ENCODE measurements at places on chromosomes 6 and 20.

DNA sequence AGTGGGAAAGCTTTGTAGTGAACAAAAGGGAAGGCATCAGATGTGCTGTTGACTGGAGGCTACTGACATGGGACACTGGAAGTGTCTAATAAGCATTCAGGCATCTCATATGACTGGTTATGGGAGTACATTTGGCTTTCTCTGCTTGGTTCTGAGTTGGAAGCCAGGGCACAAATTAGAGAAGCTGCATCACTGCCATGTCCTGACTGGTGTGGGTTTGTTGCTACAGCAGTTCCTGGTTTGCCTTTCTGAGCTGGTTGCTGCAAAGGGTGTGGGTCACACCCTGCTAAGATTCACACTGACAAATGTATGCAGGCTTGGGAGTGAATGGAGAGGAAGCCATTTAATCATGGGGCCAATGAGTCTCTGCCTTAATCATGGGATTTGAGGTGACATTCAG is 36.2 kb upstream of the NANP start:
- H3K4me1 ChIP-seq = no peaks in the 10 kb centered on the region
- no peaks in the 10 kb centered on the region for H3K27me3 ChIP-seq
- no peak overlapping the region for H3K27ac ChIP-seq

GRCh38 chr20:57790176-57790575 is 80.4 kb upstream of the PMEPA1 start:
- peak; percentile 12 for DNase-seq
- H3K4me3 ChIP-seq = no peak overlapping the region
- no peaks in the 10 kb centered on the region for H3K36me3 ChIP-seq
- H3K27me3 ChIP-seq = no peaks in the 10 kb centered on the region
- no peak overlapping the region for H3K27ac ChIP-seq

GRCh38 chr20:16951876-16952275 is 203.7 kb downstream of the OTOR start:
- no peak overlapping the region for H3K4me3 ChIP-seq
- no peak overlapping the region for H3K27ac ChIP-seq
- no peaks in the 10 kb centered on the region for H3K4me1 ChIP-seq
- DNase-seq = no peak

DNA sequence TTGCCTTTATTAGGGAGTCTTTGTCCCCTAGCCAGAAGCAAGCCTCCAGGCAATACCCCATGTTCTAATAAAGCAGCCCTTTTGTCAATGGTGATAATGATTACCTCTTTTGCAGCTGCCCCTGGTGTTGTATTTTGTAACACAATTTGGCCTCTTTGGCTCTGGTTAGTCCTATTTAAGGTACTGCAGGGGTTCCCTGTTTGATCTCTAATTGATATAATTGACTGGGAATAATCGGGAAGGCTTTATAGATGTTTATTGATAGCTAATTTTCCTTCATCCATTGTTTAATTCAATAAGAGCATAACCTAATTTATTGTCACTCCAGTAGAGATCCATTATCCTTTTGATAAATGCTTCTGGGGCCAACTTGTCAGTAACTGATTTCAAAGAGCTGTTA is 537.2 kb downstream of the PKHD1 start:
- H3K4me3 ChIP-seq = no peak overlapping the region
- no peak for DNase-seq
- no peaks in the 10 kb centered on the region for H3K4me1 ChIP-seq
- no peak overlapping the region for H3K27ac ChIP-seq

DNA sequence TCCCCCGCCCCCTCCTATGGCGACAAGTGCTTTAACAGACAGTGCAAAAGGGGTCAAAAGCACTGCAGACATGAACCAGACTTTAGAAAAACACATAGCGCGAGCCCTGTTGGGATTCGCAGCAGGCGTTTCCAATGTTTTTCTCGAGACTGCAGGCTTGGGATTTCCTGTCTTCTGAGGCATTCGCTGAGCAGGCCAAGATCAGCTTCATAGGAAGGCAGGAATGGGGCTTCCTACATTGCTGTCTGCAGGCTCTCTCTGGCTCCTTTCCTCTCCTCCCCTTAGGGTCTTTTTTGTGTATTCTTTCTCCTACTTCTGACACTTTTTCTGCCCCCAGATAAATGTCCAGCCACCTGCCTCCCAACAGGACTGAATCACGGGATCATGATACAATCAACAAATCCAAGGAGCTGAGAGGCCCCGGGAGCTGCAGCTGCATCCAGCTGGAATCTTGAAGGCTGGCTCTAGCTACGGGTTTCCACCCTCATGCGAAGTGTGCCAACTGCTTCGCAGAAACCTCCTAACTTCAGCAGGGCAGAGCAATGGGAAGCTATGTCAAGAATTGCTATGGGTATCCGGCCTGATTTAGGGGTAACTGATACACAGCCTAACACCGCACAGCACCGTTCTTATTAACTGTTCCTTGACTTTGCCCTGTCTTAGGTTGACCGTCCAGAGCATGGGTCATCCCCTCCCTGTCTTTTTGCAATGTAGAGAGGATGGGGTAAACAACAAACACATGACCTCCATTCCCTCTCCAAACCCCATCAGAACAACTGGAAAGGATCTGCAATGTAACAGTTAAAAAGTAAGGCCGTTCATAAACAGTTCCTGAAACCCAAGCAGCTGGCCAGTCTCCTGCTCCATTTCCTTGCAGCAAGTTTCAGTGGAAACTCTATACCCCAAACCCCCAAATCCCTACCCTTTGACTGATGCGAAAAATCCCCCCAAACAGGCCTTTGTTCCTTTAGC is 31.5 kb downstream of the SNX5 start:
- peak overlapping the region; percentile 50 for H3K27ac ChIP-seq
- H3K27me3 ChIP-seq = no peaks in the 10 kb centered on the region
- no peak overlapping the region for H3K4me3 ChIP-seq
- H3K36me3 ChIP-seq = peaks cover 15% of the 10 kb centered on the region

DNA sequence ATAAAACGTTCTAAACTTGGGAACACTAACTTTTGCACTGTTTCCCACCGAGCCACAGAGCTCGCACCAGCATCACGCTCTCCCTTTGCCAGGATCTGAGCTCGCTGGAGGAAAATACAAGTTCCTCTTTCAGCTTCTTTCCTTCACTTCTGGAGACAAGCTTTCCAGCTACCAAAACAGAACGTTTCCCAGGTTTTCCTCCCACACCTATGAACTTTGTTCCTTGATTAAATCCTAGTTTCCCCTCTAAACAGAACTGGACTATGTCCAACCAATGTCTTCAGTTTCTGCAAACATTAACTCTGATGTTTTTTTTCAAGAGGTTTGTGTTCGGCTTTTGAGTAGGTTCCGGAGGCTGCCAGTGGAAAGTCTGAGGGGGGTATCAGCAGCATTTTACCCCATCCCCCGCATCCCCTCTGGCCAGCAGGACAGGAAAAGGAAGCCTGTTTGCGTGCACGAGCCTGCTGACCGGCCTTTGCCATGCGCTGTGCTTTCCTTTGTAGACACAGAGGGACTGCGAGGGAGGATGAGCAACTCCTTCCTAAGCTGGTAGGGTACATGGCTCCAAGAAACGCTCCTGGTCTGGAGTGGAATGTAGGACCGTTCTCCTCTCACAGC is 135.5 kb downstream of the LY86 start:
- H3K27me3 ChIP-seq = no peaks in the 10 kb centered on the region
- peak overlapping the region; percentile 87 for H3K27ac ChIP-seq
- H3K4me1 ChIP-seq = peaks cover 47% of the 10 kb centered on the region
- DNase-seq = no peak

DNA sequence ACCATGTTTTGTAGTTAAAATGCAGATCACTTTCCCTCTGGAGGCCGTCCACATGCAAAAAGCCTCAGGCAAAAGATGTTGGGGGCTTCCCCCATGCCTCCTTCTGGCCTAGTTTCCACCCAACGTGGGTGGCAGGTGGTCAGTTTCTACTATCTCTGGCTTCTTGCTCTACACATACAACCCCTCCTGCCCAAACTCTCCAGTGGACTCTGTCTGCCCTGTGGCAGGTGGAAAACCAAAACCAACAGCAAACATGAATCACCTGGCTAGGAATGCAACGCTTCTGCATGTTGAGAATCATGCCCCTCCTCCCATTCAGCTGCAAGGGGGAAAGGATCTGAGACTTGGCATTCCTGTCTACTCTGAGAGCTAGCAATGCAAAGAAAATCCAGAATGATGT is 94.8 kb downstream of the MBOAT1 start:
- no peaks in the 10 kb centered on the region for H3K27me3 ChIP-seq
- H3K36me3 ChIP-seq = peaks cover 17% of the 10 kb centered on the region
- no peaks in the 10 kb centered on the region for H3K4me1 ChIP-seq
- no peak for DNase-seq
- H3K27ac ChIP-seq = no peak overlapping the region
- H3K4me3 ChIP-seq = no peak overlapping the region

DNA sequence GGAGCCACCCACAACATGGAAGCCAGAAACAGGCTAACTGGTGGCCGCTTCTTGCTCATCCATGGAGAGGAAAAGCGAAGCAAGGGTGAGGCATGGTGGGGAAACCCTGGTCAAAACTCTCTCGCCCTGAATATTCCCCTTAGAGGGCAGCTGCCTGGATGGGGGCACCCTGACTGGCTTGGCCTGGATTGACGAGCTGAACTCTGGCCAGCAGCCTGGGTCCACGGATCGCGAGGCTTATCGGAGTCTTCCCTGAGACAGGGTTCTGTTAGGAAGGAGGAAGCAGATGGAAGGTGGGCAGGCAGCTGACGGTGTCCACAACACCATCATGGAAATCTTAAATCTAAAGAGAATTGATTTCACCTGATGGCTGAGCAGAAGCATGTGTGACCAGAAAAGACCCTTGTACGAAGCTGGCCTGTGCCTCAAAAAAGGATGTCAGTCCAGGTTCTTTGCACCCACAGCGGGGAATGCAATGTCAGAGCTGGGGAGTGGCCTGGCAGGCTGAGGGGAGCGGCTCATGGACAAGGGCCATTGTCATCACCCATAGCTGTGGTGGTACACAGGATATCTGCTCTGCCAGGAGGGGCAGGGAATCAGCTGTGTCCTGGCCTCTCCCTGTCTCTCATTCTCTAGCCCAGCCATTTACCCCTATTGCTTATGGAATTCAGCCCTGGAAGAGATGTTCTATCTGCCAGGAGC is 109.4 kb upstream of the SNX9 start:
- no peak overlapping the region for H3K4me3 ChIP-seq
- no peaks in the 10 kb centered on the region for H3K27me3 ChIP-seq
- no peak for DNase-seq
- no peaks in the 10 kb centered on the region for H3K36me3 ChIP-seq

DNA sequence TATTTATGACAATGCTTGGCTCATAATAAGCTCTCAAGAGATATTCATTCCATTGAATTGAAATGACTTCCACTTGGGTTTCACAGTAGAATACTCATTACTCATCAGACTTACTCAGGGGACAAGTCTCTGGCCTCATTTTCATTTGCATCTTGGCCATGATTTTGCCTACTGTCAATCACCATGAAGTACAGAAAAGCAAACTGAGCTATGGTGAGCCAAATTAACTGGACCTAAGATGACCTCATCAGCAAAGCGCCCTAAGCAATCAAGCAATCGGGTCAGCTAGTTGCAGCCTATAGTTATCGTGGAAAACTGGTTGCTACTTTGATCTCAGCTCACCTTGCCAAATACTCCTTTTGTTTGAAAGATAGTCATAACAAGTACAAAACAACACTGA is 494.7 kb upstream of the SLC35B3 start:
- no peak for DNase-seq
- no peak overlapping the region for H3K4me3 ChIP-seq
- H3K4me1 ChIP-seq = no peaks in the 10 kb centered on the region

DNA sequence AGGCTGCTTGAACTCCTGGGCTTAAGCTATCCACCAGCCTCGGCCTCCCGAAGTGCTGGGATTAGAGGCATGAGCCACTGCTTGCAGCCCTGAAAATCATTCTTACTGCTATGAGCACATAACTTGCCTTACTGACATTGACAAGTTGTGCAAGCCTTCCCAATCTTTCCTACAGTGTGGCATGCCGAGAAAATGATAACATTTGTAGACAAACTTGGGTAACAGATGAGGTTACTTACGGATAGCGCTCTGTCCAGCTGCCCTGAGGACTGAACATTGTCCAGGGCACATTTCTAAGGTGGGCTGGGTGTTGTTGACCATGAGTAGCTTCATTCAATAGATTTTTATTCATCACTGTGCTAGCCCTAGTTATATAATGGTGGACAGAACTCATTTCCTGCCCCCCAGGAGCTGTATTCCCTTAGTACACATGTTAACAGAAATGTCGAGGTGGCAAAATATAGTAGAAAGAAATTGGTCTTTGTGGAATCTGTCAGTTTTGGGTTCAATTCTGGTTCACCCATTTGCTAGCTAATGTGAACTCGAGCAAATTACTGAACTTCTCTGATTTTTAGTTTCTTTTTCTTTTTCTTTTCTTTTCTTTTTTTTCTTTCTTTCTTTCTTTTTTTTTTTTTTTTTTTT is 118.4 kb upstream of the AKIRIN2 start:
- H3K4me3 ChIP-seq = no peak overlapping the region
- H3K27me3 ChIP-seq = no peaks in the 10 kb centered on the region
- no peaks in the 10 kb centered on the region for H3K36me3 ChIP-seq
- no peak overlapping the region for H3K27ac ChIP-seq

GRCh38 chr6:119658917-119659316 is 309.4 kb upstream of the MAN1A1 start:
- no peaks in the 10 kb centered on the region for H3K4me1 ChIP-seq
- no peak overlapping the region for H3K4me3 ChIP-seq
- H3K27ac ChIP-seq = no peak overlapping the region
- no peaks in the 10 kb centered on the region for H3K27me3 ChIP-seq

DNA sequence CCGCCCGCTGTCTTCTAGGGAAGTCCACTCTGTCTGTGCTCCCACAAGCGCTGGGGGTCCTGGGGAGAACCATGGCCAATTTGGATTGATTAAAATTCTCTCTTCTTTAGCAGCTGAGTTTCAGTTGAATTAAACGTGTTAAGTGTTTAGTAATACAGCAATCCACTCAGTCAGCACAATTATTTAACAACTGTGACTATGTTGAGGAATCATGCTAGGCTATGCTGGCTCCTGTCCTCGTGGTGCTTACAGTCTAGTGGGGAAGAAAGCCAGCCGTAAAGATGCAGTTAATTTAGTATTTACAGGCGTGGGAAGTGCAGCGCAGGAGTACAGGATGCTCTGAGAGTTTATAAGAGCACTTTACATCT is 88.9 kb upstream of the FOXP4 start:
- no peak overlapping the region for H3K27ac ChIP-seq
- H3K36me3 ChIP-seq = no peaks in the 10 kb centered on the region
- H3K27me3 ChIP-seq = no peaks in the 10 kb centered on the region

- no peak overlapping the region for H3K4me3 ChIP-seq
- no peak for DNase-seq
- H3K27me3 ChIP-seq = no peaks in the 10 kb centered on the region
- H3K27ac ChIP-seq = peak overlapping the region; percentile 67
- peaks cover 20% of the 10 kb centered on the region for H3K4me1 ChIP-seq
- H3K36me3 ChIP-seq = no peaks in the 10 kb centered on the region
These were observed 104.0 kb upstream of the CARMIL1 start for GRCh38 chr6:25175196-25175595.

- H3K36me3 ChIP-seq = no peaks in the 10 kb centered on the region
- no peaks in the 10 kb centered on the region for H3K4me1 ChIP-seq
- DNase-seq = no peak
These were observed 171.4 kb downstream of the COL9A1 start for GRCh38 chr6:70131528-70131927.

Measured in upper lobe of left lung (tissue), 6 donors.